ENCODE measurements at places on chromosomes 6 and 20.

DNA sequence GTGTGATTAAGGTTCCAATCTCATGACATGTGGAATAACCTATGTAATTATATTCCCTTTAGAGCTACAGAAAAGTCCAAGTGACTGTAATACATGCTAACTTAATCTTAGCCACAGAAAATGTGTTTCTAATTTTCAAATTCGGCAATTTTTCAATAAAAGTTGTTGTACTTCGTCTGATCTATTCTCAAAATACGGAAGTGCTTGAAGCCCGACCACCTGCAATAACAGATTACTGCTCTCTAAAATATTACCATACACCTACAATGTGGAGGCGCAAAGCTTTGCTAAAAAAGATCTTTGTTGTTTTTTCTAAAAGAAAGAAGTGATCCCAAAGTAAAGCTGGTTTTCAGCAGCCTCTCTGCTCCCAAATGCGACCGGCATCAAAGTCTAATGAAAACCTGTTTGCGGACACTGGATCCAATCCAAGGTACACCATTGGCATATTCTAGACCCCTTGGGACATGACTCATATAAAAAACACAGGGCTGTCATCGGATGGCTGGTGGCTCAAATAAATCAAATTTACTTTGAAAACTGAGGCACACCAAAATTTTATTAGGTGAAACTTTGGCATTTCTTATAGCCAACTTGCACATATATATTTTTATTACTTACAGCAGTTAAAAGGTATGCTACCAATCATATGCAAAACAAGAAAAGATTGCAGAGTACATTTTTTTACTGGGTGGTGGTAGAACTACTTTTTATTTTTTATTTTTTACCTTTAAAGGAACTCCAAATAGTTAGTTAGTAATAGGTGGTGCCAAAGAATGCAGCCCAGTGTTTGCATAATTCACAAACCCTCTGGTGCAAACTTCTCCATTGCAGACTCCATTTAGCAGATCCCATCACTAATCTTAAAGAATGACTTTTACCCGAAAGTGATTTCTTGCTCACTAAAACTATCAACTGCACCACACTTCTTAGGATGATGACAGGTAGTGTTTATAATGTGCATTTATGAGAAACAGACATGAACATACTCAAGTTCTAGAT lies 118.7 kb upstream of the TBX18 start:
- DNase-seq = no peak

GRCh38 chr6:144162977-144163376 lies 12.7 kb downstream of the STX11 start:
- DNase-seq = no peak

- DNase-seq = no peak
These were observed 49.5 kb downstream of the TRIM38 start for GRCh38 chr6:26012061-26012460.

GRCh38 chr20:32155017-32155981 lies 45.8 kb downstream of the TM9SF4 start:
- peak; percentile 68 for DNase-seq

GRCh38 chr6:43120101-43120763 lies 44.1 kb downstream of the PTK7 start:
- DNase-seq = no peak

GRCh38 chr6:90123831-90124230 lies 172.8 kb downstream of the BACH2 start:
- DNase-seq = no peak

- DNase-seq = no peak
These were observed 26.3 kb downstream of the CDH26 start for GRCh38 chr20:59984541-59984940.

DNA sequence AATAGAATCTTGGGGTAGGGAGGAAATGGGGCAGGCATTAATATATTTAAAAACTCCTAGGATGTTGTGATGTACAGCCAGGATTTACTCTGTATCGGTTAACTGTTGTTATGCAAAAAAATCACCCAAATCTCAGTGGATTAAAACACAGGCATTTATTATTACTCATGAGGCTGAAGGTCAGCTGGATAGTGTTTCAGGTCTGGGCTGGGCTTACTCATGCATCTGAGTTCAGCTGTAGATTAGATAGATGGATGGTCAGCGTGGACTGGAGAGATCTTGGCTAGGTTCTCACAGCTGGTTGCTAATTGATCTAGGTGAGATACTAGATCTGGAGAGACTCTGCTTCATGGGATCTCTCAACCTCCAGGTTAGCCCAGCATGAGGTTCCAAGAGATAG lies 131.4 kb downstream of the BTBD3 start:
- DNase-seq = no peak

DNA sequence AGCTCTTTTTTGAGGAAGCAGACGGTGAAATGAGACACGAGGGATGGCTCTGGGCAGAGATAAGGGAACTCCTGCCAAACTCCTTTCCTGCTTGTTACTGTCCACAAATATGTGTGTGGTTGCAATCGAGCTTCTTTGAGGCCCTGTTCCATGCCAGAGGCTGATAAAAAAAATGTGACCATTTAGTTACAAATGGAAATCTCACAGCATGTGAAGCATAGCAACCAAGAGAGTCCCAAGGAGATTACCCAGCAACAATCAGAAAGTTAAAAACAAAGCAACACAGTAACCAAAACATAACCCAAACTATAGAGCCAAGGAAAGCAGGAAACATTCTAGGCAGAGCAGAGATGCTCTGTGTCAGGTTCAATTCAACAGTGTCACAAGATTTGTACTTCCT lies 35.4 kb upstream of the HMGN3 start:
- no peak for DNase-seq

DNA sequence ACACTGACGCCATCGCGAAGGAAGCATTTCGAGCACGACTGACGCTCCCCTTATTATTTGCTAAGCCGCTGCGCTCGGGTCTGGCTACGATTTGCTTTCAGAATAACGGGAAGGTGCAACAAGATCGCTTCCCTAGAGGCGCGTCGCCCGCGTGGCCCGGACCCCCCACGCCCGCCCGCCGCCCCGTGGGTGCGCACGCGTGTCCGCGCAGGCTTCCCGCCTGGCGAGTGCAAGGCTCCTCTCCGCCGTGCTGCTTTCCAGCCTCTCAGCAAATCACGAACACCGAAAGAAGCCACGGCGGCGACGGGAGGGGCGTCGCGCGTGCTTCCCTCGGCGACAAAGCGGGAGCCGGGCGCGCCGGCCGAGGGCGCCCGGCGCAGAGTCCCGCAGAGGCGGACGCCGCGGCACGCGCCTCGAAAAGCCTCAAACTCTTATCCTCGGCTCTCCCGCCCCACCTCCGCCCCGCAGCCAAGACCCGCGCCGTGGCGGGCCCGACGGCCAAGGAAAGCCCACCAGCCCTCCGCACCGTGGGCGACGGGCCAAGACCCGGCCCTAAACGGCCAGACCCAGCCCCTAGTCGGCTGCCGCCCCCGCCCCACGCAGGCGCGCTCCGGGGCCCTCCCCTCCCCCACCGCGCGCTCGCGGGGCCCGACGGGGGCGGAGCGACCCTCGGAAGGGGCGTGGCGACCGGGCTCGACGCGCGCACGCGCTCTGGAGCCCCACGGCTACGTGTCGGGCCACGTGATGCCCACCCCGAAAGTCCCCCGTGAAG lies 987 bp upstream of the QKI start:
- DNase-seq = peak; percentile 92

- no peak for DNase-seq
These were observed 80.2 kb downstream of the LRRC1 start for GRCh38 chr6:53874964-53875363.

DNA sequence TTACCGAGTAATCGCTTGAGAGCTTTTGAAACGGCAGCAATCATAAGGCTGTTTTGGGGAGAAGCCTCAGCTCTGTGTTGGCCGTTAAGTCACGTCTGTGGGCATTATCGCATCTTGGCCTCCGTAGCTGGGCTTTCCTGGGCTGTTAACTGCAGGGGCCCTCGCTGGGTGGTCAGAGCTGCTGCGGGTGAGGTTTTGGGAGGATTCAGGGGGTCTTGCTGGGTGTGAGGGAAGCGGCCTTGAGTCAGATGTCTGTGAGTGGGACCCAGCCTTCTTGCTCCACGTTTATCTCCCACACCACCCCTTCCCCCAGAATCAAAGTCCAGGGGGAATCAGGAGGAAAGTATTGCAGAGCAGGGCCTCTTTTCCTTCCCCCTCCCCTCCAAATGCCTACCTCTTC lies 3.2 kb upstream of the APCDD1L start:
- DNase-seq = no peak

DNA sequence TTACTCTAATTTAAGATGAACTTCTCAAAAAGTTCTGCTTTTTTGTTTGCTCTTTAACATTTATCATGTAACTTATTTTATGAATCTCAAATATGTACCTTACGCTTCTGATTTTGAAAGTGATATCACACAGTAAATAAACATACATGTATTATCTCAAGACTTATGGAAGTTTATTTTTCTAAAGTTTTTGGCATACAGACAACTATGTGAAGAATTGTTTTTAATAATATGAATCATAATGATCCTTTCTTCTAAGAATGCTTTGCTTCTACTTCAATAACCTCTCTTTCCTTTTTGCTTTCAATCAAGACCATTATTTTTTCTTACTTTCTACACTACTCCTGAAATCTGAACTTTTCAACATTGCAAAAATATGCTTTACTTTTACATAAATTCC lies 816.4 kb downstream of the EYS start:
- DNase-seq = no peak

- peak; percentile 67 for DNase-seq
These were observed 876 bp upstream of the TBPL1 start for GRCh38 chr6:133951881-133952814.

GRCh38 chr20:47241345-47241781 lies 115.1 kb downstream of the ZMYND8 start:
- peak; percentile 40 for DNase-seq

- no peak for DNase-seq
These were observed 56.5 kb downstream of the PTPRK start for GRCh38 chr6:128463942-128464341.

- peak; percentile 39 for DNase-seq
These were observed 54.3 kb downstream of the ANKRD60 start for GRCh38 chr20:58173930-58174707.

DNA sequence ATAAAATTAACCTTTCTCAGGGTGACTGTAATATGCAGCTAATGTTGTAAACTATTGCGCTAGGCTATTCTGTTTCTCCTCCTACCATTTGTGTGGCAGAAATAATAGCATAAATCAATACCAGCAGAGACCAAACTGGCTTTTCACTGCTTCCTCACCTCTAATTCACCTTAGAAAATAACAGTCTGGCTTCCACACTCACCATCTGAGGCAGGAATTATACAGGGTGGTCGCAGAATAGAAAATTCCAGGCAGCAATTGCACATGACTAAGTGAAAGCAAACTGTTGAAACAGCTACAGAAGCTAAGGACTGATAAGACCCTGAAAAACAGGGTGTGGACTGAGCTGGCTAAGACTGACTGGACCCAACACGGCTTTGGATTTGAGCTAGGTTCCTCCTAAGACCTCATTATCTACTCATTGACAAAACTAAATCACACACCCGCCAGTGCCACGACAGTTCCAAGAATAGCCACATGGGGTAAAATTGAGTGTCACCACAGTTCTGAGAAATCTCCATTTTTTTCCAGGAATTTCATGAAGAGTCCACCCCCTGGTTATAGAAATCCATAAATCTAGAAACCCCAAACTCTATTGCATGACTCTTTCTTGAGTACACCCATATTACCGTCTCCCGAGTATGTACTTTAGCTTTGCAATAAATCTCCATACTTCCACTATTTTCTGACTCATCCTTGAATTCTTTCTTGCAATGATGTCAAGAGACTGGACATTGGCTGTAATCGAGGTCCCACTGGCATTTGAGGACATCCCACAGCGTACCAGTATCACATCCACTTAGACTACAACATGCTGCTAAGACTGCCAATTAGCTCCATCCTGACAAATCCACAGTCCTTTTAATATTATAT lies 60.9 kb upstream of the KCNQ5 start:
- DNase-seq = no peak

- DNase-seq = no peak
These were observed 40.6 kb upstream of the GABRR1 start for GRCh38 chr6:89257781-89258180.

DNA sequence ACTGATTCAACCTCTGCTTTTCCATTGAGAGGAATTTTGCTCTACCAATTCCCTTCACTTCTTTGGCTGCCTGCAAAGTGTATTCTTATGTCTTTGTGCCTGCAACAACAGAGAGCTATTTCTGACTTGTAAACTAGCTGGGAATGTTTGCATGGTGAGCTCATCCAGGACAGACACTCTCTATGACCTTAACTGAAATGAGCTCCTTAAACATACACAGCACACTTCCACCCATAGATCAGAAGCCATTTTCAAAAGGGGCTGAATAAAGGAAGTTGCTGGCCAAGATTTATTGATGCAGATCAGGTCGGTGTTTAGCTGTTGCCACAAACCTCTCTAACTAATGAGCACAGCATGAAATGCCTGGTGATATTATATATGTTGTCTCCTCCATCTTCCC lies 377.7 kb downstream of the BTBD9 start:
- no peak for DNase-seq

- DNase-seq = peak; percentile 76
These were observed 9.9 kb downstream of the LAMA5 start for GRCh38 chr20:62357187-62357667.
